M059J (cell line): ENCODE measurements at places on chromosomes 7 and 10. TPM values are rescaled to one million over a fixed set of nuclear protein-coding genes. Genes with fewer than 3 reads are reported as not detected.

GRCh38 chr10:131618587-131619267 is 282.1 kb upstream of the PPP2R2D start:
- no peak for DNase-seq

GRCh38 chr10:60535427-60535826 is 145.8 kb upstream of the ANK3 start:
- DNase-seq = no peak

AKR1D1 gene
- total RNA-seq = not detected in 2 replicates

DNA sequence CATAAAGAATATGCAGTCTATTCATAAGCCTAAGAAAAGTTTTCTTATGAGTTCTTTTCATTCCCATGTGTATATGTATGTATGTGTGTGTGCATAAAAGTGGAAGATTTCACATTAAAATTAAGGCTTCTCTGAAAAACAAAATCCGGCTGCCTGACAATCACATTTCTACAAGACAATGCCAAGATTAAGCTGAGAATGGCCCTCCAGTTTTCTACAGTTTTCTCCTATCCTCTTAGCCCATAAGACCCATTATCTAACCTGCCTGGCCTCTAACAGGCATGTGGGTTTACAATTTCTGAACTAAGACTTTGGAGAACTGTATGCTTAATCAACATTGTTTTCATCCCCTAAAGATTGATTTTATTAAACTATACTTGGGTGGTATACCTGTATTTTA is 446.0 kb upstream of the SEMA3A start:
- DNase-seq = no peak

- DNase-seq = peak; percentile 47
Measured at GRCh38 chr10:126066456-126066855, 170.1 kb downstream of the FANK1 start.
